ENCODE measurements at places on chromosomes 16 and 17.

- no peak for DNase-seq
Measured at GRCh38 chr17:39187152-39187830, 10.2 kb downstream of the CACNB1 start.

GRCh38 chr17:19339341-19339815 is 23.1 kb downstream of the B9D1 start:
- DNase-seq, result no peak

GRCh38 chr17:29154516-29155226 is 25.5 kb downstream of the MYO18A start:
- no peak for DNase-seq

GRCh38 chr16:30669026-30669902 is 11.0 kb downstream of the FBRS start:
- no peak for DNase-seq

GRCh38 chr17:16910341-16910740 is 61.6 kb downstream of the TNFRSF13B start:
- no peak for DNase-seq

DNA sequence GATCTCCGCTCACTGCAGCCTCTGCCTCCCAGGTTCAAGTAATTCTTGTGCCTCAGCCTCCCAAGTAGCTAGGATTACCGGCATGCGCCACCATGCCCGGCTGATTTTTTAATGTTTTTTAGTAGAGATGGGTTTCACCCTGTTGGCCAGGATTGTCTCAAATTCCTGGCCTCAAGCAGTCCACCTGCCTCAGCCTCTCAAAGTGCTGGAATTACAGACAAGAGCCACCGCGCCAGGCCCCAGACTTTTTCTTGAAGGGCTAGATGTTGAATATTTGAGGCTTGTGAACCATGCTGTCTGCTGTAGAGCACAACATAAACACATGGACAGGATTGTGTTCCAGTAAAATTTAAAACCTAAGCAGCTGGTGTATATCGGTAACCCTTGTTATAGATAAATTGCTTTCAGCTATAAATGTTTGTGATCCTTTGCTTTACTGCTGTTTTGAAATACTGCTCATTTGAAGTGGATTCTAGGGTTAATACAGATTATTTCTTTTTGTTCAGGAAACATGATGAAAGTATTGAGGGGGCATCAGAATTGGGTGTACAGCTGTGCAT is 12.4 kb downstream of the WSB1 start:
- no peak for DNase-seq

DNA sequence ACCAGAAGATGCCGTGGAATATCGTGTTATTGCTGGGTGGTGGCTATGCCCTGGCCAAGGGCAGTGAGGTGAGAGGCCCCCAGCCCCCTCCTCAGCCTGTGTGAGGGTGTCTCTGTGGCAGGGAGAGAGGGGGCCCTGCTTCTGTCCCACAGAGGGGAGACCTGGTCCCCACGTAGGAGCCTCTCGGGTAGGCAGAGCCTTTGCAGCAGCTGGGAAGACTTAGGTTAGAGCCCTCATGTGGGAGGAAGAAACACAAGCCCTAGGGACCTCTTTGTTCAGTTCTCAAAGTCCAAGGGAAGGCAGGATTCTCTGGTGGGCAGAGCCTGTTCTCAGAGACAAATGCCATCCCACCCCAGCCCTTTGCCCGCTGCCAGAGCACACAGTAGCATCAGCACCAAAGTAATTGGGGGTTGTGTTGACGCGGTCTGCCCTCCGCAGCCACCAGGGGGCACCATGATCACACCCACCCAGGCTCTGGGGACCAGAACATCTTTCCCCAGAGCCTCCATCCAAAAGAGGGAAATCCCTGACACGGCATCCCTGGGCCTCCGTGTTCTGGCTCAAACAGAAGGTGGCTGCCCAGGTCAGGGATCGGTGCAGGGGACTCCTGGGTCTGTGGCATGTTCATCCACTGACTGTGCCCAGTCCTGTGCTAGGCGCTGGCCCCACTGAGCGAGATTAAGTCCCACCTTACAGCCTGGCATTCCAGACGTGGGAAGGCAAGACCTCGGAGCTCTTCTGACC is 11.5 kb upstream of the FOXN1 start:
- no peak for DNase-seq

DNA sequence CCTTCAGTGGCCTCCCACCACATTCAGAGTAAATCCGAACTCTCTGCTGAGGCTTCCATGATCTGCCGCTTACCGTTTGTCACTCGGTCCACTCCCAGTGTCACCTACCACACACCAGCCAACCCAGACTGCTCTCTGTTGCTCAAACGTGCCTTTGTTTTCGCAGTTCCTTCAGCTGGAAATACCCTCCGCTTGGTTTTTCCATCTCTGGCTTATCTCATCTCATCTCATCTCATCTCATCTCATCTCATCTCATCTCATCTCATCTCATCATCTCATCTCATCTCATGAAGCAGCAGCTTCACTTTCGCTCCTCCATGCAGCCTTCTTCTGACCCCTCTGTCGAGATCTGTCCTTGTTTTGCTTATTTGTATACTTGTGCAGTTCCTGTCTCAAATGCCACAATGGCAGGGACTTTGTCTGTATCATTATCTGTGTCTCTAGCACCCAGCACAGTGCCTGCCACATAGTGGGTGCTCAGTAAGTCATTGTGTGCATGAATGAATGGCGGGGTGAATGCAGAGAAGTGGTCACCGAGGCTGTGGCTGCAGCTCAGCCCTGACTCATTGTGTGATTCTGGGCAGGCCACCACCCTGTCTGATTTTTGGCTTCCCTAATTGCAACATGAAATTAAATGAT is 3.8 kb upstream of the SNX20 start:
- no peak for DNase-seq

DNA sequence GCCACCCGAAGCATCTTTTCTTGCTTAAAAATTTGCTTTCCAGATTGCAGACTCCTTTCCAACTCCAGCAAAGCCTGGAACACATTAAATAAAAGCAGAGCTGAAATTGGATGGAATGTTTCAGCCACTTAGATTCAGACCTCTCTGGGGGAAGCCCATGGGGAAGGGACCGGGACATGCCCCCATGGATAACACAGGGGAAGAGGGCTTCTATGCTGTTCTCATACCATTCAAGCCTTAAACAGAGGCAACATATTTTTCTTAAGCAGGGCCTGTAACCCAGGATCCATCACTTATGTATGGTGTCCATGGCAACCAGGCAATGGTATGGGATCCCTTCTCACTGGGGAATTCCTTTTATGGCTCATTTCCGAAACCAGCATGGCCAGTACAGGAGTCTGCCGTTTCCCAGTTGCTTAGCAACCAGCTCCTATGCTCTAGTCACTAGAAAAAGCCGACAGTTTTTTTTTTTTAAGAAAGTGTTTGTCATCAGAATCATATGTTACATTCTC is 62.0 kb upstream of the MARCHF10 start:
- no peak for DNase-seq

- DNase-seq, result no peak
Measured at GRCh38 chr16:81165411-81166097, 69.4 kb upstream of the GCSH start.

GRCh38 chr17:72609501-72609900 is 483.0 kb downstream of the SLC39A11 start:
- no peak for DNase-seq

DNA sequence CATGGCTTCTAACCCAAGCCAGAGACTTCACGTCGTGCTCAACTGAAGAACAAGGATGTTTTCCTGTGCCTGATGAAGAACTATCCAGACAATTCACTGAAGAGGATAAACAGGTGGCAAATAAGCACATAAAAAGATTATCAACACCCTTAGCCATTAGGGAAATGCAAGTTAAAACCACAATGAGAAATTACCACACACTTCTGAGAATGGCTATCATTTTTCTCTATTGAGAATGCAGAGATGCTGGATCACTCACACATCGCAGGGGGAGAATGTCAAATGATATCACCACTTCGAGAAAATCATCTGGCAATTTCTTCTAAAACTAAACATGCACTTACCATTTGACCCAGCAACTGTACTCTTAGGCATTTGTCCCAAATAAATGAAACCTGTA is 162.8 kb downstream of the IRX3 start:
- DNase-seq, result no peak

GRCh38 chr17:76586741-76587487 is 1.3 kb upstream of the ST6GALNAC2 start:
- no peak for DNase-seq

GRCh38 chr16:16063683-16064082 is 114.3 kb downstream of the ABCC1 start:
- DNase-seq, result no peak

Data from cortex of kidney (tissue), 1 donor.